ENCODE measurements at places on chromosomes 7 and 10. TPM values are rescaled to one million over a fixed set of nuclear protein-coding genes. Genes with fewer than 3 reads are reported as not detected.

Gene HOXA1
- total RNA-seq: 3.7 TPM

Gene CASP7
- 25.8 TPM for total RNA-seq

Gene LYZL1
- total RNA-seq: not detected

Gene GPR22
- total RNA-seq: not detected

Gene RPEL1
- not detected for total RNA-seq

Gene LLCFC1
- not detected for total RNA-seq

Gene CALHM3
- total RNA-seq: not detected

Gene PPP3CB
- total RNA-seq: 35.7 TPM

Gene ACTL6B
- not detected for total RNA-seq

DNA sequence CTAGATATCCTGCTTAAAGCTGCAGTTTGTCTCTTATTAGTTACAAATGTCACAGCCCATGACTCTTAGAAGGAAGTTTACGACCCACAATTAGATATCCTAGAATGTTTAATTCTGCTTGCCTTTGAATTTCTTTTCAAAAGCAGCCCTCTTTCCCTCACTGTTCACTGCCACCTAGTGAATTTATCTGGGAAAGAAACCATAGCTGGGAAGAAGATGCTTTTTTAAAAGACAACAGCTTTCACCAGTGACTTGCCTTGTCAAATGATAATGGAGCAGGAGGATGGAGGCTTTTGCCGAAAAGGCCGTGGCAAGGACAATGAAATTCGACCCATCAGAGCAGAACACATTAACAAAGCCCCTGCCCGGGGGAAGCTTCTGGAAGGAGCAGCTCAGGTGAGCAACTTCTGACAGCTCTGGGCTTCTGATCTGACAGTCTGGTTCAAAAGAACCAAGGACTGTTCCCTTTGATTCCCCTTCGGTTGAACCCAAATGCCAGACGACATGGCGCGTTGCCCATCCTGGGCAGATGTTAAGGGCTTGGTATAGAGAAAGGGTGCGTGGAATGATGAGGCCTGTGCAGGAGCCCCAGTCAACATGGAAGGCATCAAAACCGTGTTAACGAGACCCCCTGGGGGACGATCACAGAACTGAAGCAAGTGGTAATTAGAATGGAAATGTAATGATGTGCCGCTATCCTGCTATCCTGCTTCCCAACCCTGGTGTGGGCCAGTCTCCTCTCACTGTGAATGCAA, 236.8 kb downstream of the FRMD4A start:
- DNase-seq: peak; percentile 56

GRCh38 chr7:124155432-124156022, 122.7 kb upstream of the TMEM229A start:
- peak; percentile 8 for DNase-seq

- no peak for DNase-seq
Observed at GRCh38 chr10:62541811-62542210, 167.6 kb downstream of the ZNF365 start.

- DNase-seq: no peak
Observed at GRCh38 chr10:29823553-29824080, 188.8 kb upstream of the SVIL start.

- DNase-seq: no peak
Observed at GRCh38 chr10:100656454-100656853, 88.9 kb upstream of the PAX2 start.

GRCh38 chr10:112827086-112827485, 123.0 kb upstream of the TCF7L2 start:
- no peak for DNase-seq

GRCh38 chr7:148380596-148381419, 209.8 kb upstream of the C7orf33 start:
- DNase-seq: no peak

DNA sequence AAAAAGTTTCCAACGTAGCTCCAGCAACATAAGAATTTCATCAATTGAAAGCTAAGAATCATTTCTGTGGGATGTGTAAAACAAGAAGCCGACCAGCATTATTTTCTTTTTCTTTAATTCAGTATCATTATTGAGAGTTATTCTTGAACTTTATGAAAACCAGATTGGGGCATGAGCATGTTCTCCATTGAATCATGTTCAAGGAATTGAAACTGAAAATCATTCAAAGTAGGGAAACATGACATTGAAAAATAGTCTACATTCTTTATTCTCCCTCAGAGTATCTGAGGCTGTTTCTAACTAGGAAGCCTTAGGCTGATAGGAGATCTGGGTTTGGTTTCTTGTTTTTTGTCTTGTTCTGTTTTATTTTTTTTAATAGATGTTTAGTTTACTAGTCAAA, 253.7 kb downstream of the DYNC1I1 start:
- no peak for DNase-seq

DNA sequence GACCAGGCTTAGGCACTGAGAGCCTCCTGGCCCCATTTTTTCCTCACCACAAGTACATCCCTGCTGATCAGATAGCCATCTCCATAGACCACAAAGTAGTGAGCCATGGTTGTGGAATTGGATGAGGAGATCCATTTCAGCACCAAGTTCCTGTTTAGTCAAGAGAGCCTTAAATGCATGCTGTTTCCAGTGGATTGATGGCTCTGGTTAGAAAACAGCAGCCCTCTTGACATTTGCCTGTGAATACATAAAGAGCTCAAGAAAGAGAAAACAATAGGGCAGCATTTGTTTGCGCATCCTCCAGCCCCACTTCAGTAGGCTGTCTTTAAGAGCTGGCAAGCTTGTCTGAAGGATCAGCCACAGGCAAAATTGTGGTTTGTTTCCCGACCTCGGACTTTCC, 251.2 kb downstream of the POU6F2 start:
- peak; percentile 30 for DNase-seq

DNA sequence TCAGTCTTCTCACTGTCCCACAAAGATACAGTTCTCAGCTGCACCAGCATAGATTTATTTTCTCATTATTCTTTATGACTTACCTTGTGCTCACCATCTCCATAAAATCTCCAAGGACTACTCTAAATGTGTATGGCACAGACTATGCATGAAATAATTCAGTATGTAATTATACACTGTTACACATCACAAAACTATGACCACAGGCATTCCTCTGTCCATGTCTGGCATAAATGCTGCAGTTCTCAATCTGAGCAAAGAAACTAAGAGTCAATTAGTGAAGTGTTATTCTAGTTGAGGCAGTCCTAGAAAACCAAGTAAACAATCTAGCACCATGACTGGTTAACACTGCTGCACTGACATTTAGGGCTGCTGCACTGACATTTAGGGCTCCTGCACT, 2.7 kb downstream of the CYCS start:
- DNase-seq: peak; percentile 52

- DNase-seq: no peak
Observed at GRCh38 chr10:48248462-48248861, 26.0 kb downstream of the FRMPD2 start.

DNA sequence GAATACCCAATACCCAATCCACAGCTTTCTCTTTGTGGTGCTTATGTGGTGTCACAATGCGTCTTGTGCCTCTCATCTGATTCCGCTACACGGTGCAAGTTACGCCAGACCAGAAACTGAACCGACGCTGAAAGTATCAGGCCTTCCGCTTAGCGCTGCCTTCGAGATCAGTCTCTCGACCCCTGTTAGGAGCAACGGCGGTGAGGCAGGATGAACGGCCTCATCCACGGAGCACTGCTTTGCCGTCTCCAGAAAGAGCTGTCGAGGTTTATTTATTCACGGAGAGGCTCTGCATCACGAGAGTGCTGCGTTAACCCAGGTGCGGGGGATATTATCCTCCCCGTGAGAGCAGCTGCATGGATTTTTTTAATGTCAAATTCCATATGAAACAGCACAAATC, 464.3 kb downstream of the DNAJB6 start:
- no peak for DNase-seq

Data from LHCN-M2 (cell line).